Right renal cortex interstitium (tissue), 3 donors: ENCODE measurements at places on chromosomes 5 and 9. TPM values are rescaled to one million over a fixed set of nuclear protein-coding genes. Genes with fewer than 3 reads are reported as not detected.
A peak's percentile ranks its signal among the peaks of the same experiment; 100 is the strongest.

GRCh38 chr9:89661956-89662717, 57.3 kb downstream of the GADD45G start:
- DNase-seq: peak; percentile 94

C5orf24 gene
- 107 TPM for polyA plus RNA-seq

- no peak for DNase-seq
These were observed 56.8 kb downstream of the FAT2 start for GRCh38 chr5:151534350-151534749.

DNA sequence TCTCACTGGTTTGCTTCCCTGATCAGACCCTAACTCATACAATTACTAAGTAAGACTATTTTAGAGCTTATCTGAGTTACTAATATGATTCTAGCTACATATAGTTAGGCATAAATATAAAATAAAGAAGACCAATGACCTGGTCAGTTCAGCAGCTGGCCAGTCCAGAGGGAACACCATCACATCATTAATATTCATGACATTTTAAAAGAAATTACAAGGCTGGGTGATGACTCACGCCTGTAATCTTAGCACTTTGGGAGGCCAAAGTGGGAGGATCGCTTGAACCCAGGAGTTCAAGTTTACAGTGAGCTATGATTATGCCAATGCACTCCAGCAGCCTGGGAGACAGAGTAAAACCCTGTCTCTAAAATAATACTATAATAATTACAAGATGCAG, 37.0 kb upstream of the CDC42SE2 start:
- no peak for DNase-seq

- no peak for DNase-seq
These were observed 176.8 kb downstream of the MAT2B start for GRCh38 chr5:163682234-163682633.

GRCh38 chr5:10935536-10935935, 174.5 kb upstream of the DAP start:
- no peak for DNase-seq
